ENCODE measurements at places on chromosomes 1 and 21. TPM values are rescaled to one million over a fixed set of nuclear protein-coding genes. Genes with fewer than 3 reads are reported as not detected.

DNA sequence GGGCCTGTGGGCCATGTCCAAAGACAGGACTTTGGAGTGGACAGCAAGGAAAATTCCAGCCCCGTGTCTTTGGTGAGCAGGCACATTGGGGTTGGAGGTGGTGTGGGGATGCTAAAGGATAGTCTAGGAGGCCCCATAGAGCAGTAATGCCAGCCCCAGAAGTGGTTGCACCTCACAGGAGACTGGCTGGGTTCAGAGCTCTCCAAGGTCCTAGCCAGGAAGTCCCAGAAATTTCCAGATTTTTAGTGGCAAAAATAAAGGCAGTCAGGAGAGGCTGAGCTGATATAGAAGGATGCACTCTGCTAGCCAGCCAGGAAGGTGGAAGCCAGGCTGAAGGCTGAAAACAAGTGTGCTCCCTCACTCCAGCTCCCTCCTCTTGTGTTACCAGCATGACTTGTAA is 144.0 kb upstream of the KCND3 start:
- DNase-seq = no peak
- no peak overlapping the region for H3K27ac ChIP-seq
- no peaks in the 10 kb centered on the region for H3K4me1 ChIP-seq
- no peaks in the 10 kb centered on the region for H3K36me3 ChIP-seq

Gene LEFTY2
- 1.8 TPM for polyA plus RNA-seq

Gene BMP8A
- polyA plus RNA-seq = 0.51 TPM

Gene GLRX2
- 13.3 TPM for polyA plus RNA-seq

- peaks cover 3% of the 10 kb centered on the region for H3K4me1 ChIP-seq
- H3K27ac ChIP-seq = no peak overlapping the region
- no peak overlapping the region for H3K4me3 ChIP-seq
- H3K36me3 ChIP-seq = no peaks in the 10 kb centered on the region
- H3K27me3 ChIP-seq = no peaks in the 10 kb centered on the region
- DNase-seq = no peak
Measured at GRCh38 chr1:15286452-15286851, 39.4 kb downstream of the FHAD1 start.

- H3K36me3 ChIP-seq = no peaks in the 10 kb centered on the region
- no peak for DNase-seq
- H3K4me1 ChIP-seq = no peaks in the 10 kb centered on the region
- peaks cover 3% of the 10 kb centered on the region for H3K27me3 ChIP-seq
- no peak overlapping the region for H3K4me3 ChIP-seq
Measured at GRCh38 chr1:20345419-20345818, 54.7 kb downstream of the VWA5B1 start.

Gene BARHL2
- not detected for polyA plus RNA-seq

Gene THEM5
- polyA plus RNA-seq = 1.1 TPM

DNA sequence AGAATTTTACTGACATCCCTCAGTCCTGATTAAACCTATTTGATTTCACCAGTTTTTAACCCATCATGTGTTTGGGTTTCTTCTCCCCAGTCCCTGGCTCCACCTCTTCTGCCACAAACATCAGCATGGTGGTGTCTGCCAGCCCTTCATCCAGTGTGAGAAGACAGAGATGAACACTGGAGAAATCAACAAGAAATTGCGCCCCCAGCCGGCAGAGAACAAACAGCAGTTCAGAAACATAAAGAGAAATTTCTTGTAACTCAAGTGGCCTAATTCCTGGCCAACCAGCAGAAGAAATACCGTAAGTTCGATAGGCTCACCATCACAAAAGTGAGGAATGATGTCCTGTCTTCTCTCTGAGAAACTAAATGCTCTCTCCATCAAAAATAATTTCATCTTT is 18.3 kb downstream of the S100A11 start:
- no peak overlapping the region for H3K27ac ChIP-seq
- no peaks in the 10 kb centered on the region for H3K36me3 ChIP-seq
- H3K27me3 ChIP-seq = no peaks in the 10 kb centered on the region
- H3K4me1 ChIP-seq = no peaks in the 10 kb centered on the region

DNA sequence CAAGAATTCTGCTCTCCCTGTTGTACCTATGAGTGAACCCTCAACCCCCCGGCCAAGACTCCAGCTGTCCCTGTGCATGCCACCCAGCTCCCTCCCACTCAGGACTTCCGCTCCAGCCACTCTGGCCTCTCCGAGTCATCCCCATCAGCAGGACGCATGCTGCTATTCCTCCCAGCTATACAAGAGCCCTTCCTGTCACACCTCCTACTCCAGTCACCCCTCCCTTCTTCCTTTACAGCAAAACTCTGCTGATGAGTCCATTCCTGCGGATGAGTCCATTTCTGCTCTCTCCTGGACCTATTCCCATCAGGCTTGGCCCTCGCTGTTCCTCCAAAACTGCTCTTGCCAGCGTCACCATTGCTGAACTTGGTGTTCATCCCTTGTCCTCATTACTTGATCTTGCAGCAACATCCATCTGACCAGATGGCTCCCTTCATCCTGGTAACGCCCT is 42.2 kb downstream of the H3-3A start:
- peaks cover 10% of the 10 kb centered on the region for H3K4me1 ChIP-seq
- no peak overlapping the region for H3K27ac ChIP-seq
- no peak for DNase-seq
- no peaks in the 10 kb centered on the region for H3K36me3 ChIP-seq
- H3K27me3 ChIP-seq = no peaks in the 10 kb centered on the region
- H3K4me3 ChIP-seq = no peak overlapping the region

DNA sequence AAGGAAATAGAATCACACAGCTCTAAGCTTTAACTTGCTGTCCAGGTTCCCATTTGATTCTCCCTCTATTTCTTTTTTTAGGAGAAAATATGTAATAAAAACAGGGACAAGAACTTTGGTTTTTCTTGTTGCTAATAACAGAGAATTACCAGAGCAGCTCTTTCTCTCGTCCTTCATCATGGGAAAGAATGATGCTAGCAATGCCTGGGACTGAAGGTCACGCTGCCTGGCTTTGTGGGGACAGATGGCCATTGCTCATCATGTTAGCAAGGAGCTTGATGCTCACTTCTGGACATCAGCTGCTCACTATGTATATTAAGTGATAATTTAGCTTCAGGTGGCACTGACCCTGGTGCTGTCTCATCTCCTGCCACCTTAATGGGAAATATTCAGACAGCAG is 77.3 kb upstream of the AKT3 start:
- DNase-seq = no peak
- no peaks in the 10 kb centered on the region for H3K4me1 ChIP-seq
- H3K27ac ChIP-seq = no peak overlapping the region
- H3K27me3 ChIP-seq = peaks cover 7% of the 10 kb centered on the region
- H3K4me3 ChIP-seq = no peak overlapping the region

- no peaks in the 10 kb centered on the region for H3K27me3 ChIP-seq
- H3K27ac ChIP-seq = no peak overlapping the region
- H3K4me1 ChIP-seq = no peaks in the 10 kb centered on the region
- no peak for DNase-seq
- no peaks in the 10 kb centered on the region for H3K36me3 ChIP-seq
Measured at GRCh38 chr1:86695400-86695799, 9.0 kb upstream of the SH3GLB1 start.

- H3K4me1 ChIP-seq = peaks cover 18% of the 10 kb centered on the region
- H3K36me3 ChIP-seq = peaks cover 13% of the 10 kb centered on the region
- H3K27me3 ChIP-seq = peaks cover 24% of the 10 kb centered on the region
- H3K27ac ChIP-seq = no peak overlapping the region
- DNase-seq = no peak
Measured at GRCh38 chr1:114782476-114782875, 2.0 kb upstream of the SIKE1 start.

- H3K36me3 ChIP-seq = no peaks in the 10 kb centered on the region
- peaks cover 30% of the 10 kb centered on the region for H3K27me3 ChIP-seq
- peak within 1 kb of the TSS; percentile 67 for H3K27ac ChIP-seq
- H3K4me1 ChIP-seq = peaks cover 11% of the 10 kb centered on the region
- DNase-seq = no peak
Measured at GRCh38 chr1:59814901-59815825, at the start of gene HOOK1. Gene HOOK1, plus strand, starts transcription at chr1:59814949. Its CDS starts 169 bp downstream, at chr1:59815118.

Gene PRAMEF13
- not detected for polyA plus RNA-seq

Gene TP73
- polyA plus RNA-seq = 2.0 TPM

DNA sequence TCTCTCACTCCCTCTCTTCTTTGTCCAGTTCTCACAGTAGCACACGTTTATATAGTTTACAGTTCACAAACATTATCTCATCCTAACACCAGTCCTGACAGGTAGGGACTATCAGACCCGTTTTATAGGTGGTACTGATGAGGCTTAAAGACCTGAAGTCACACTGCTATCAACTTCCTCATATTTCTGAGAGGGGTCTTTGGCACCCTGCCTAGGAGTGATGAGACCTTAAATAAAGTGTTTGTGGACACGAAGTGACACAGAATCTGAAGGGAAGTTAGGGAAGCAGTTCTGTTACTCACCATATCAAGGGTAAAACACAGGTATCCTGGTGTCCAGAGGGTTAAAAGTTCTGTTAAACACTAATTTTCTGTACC is 590 bp upstream of the TACSTD2 start:
- H3K27me3 ChIP-seq = peaks cover 6% of the 10 kb centered on the region
- H3K4me1 ChIP-seq = peaks cover 4% of the 10 kb centered on the region
- peak overlapping the region; percentile 57 for H3K4me3 ChIP-seq
- H3K36me3 ChIP-seq = no peaks in the 10 kb centered on the region
- H3K27ac ChIP-seq = peak overlapping the region; percentile 85

Gene BMP8B
- 1.2 TPM for polyA plus RNA-seq

GRCh38 chr1:21937034-21937371 is at the start of gene HSPG2:
Gene HSPG2, minus strand, starts transcription at chr1:21937310. Its CDS starts 93 bp downstream, at chr1:21937217.
- DNase-seq = no peak
- no peaks in the 10 kb centered on the region for H3K27me3 ChIP-seq
- H3K27ac ChIP-seq = peak within 1 kb of the TSS; percentile 69
- H3K36me3 ChIP-seq = no peaks in the 10 kb centered on the region
- peaks cover 42% of the 10 kb centered on the region for H3K4me1 ChIP-seq
- peak within 1 kb of the TSS; percentile 58 for H3K4me3 ChIP-seq

Gene RAB25
- 61.7 TPM for polyA plus RNA-seq

DNA sequence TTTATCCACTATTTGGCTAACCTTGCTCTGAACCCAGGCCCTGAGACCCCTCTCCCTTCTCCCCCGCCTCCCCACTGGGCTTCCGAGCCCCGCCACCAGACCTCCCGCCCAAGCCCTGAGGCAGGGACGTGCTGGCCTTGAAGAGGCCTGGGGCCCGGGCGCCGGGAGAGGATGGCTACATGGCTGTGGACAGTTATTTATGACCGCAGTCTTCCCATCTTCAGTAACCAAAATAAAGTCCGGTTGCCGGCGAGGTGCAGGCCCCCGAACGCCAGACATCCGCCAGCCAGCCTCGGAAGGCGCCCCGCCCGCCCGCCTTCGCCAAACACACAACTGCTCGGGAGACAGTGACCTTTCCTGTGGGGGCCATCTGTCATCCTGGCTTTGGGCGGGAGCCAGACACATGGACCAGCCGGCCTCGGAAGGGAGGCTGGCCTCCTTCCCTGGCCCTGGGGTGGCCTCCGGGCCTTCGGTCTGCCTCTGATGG is 69.0 kb downstream of the DHRS3 start:
- peaks cover 13% of the 10 kb centered on the region for H3K4me1 ChIP-seq
- H3K27ac ChIP-seq = peak overlapping the region; percentile 4
- H3K36me3 ChIP-seq = no peaks in the 10 kb centered on the region

GRCh38 chr1:111157431-111157830 is 17.4 kb downstream of the CEPT1 start:
- no peak overlapping the region for H3K4me3 ChIP-seq
- H3K36me3 ChIP-seq = peaks cover 69% of the 10 kb centered on the region
- DNase-seq = no peak
- H3K27me3 ChIP-seq = no peaks in the 10 kb centered on the region
- no peak overlapping the region for H3K27ac ChIP-seq

DNA sequence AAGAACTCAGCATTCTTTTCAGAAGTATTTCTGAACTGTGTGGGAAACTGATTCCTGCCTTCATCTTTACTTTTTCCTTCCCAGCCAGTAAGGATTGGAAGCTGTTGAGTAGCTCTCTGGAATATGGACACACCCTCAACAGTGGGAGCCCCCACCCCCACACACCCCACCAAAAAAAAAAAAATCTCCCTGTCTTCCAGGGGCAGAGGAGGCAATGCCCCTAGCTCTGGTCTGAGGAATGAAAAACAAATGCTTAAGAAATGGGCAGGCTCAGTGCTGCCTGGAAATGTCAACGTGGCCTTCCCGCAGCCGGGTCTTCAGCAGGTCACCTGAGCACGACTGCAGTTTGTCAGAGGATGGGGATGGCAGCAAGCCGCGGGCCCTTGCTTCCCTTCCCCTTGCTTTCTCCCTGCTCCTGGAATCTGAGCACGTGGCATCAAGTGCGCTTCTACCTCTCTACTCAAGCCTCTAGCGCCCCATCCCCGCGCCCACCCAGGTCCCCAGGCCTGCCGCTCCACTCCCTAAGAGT is 479 bp downstream of the RGS16 start:
- peak overlapping the region; percentile 39 for H3K27ac ChIP-seq
- no peaks in the 10 kb centered on the region for H3K27me3 ChIP-seq
- no peak for DNase-seq
- H3K36me3 ChIP-seq = peaks cover 15% of the 10 kb centered on the region
- peaks cover 53% of the 10 kb centered on the region for H3K4me1 ChIP-seq
- peak overlapping the region; percentile 57 for H3K4me3 ChIP-seq

- H3K4me3 ChIP-seq = no peak overlapping the region
- H3K36me3 ChIP-seq = no peaks in the 10 kb centered on the region
- no peaks in the 10 kb centered on the region for H3K4me1 ChIP-seq
- no peak overlapping the region for H3K27ac ChIP-seq
Measured at GRCh38 chr21:44500111-44500510, 39.9 kb downstream of the KRTAP10-1 start.

GRCh38 chr1:91717839-91718238 is 168.1 kb downstream of the TGFBR3 start:
- no peaks in the 10 kb centered on the region for H3K27me3 ChIP-seq
- no peak for DNase-seq
- no peaks in the 10 kb centered on the region for H3K4me1 ChIP-seq
- no peak overlapping the region for H3K4me3 ChIP-seq

Gene OR10T2
- polyA plus RNA-seq = not detected

GRCh38 chr1:119116725-119117124 is 23.7 kb downstream of the WARS2 start:
- H3K4me3 ChIP-seq = no peak overlapping the region
- no peaks in the 10 kb centered on the region for H3K36me3 ChIP-seq
- H3K27ac ChIP-seq = no peak overlapping the region

DNA sequence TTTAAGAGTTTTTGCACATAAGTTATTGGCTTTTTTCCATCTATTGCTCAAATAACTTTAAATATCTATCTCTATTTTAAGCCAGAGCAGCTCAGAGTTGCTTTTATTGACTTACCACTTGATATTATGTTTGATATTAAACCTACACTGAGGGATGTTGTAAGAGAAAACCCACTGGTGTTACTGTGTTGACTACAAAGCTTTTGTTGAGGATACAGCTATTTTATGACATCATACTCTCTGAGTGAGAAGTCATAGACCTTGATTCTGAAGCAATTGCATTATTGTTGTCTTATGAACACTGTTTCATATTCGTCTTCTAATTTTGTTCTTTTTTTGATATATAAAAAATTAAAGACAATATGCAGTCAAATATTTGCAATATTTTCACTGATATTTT is 560.4 kb downstream of the PTBP2 start:
- H3K4me3 ChIP-seq = no peak overlapping the region
- peaks cover 6% of the 10 kb centered on the region for H3K4me1 ChIP-seq
- no peaks in the 10 kb centered on the region for H3K27me3 ChIP-seq
- no peak overlapping the region for H3K27ac ChIP-seq
- DNase-seq = no peak

- no peaks in the 10 kb centered on the region for H3K27me3 ChIP-seq
- peak overlapping the region; percentile 61 for H3K27ac ChIP-seq
- no peak for DNase-seq
- H3K4me1 ChIP-seq = peaks cover 4% of the 10 kb centered on the region
- H3K36me3 ChIP-seq = no peaks in the 10 kb centered on the region
Measured at GRCh38 chr21:26148071-26148839, 22.3 kb downstream of the APP start.

- H3K27ac ChIP-seq = no peak overlapping the region
- no peak for DNase-seq
- no peaks in the 10 kb centered on the region for H3K36me3 ChIP-seq
- H3K4me3 ChIP-seq = no peak overlapping the region
- no peaks in the 10 kb centered on the region for H3K4me1 ChIP-seq
Measured at GRCh38 chr1:115182012-115182715, 92.9 kb upstream of the TSPAN2 start.

Gene CELA2A
- 0.34 TPM for polyA plus RNA-seq

All from left lung (tissue), 14 donors.